SHP77 (cell line): ENCODE measurements at places on chromosomes 11 and 22.

DNA sequence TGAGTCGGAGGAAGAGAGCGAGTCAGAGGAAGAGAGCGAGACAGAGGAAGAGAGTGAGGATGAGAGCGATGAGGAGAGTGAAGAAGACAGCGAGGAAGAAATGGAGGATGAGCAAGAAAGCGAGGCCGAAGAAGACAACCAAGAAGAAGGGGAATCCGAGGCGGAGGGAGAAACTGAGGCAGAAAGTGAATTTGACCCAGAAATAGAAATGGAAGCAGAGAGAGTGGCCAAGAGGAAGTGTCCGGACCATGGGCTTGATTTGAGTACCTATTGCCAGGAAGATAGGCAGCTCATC, 780 bp downstream of the TRIM44 start:
- DNase-seq: no peak

- DNase-seq: no peak
Measured at GRCh38 chr11:62843466-62843865, 4.1 kb upstream of the WDR74 start.

- DNase-seq: no peak
Measured at GRCh38 chr11:102749101-102749722, 24.5 kb upstream of the MMP8 start.

- no peak for DNase-seq
Measured at GRCh38 chr11:122399375-122399774, 256.1 kb upstream of the UBASH3B start.

GRCh38 chr11:96318850-96319249, 24.1 kb downstream of the MAML2 start:
- DNase-seq: no peak

GRCh38 chr11:104765401-104766095, 132.7 kb downstream of the CASP12 start:
- no peak for DNase-seq

GRCh38 chr11:123924027-123924426, 15.4 kb upstream of the OR4D5 start:
- no peak for DNase-seq

DNA sequence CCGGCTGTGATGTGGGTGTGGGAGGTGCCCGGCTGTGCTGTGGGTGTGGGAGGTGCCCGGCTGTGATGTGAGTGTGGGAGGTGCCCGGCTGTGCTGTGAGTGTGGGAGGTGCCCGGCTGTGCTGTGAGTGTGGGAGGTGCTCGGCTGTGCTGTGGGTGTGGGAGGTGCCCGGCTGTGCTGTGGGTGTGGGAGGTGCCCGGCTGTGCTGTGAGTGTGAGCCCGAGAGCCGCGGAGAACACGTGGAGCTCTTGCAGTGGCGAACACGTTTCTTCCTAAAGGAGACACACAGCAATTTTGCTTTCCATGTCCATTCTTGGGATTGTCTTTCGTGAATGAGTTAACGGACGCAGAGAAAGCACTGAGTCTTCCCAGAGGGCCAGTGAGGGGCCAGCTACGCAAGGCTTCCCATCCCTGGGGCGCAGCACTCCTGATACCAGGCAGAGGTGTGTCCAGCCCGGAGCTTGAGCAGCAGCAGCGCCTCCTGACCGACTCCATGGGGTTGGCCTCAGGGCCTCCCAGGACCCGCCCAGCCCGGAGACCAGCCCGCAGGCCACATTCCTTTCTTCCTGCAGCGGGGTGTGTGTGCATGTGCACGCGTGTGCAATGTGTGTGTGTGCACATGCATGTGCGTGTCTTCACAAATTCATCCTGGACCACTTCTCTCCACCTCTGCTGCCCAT, 245.0 kb upstream of the B3GAT1 start:
- DNase-seq: no peak

DNA sequence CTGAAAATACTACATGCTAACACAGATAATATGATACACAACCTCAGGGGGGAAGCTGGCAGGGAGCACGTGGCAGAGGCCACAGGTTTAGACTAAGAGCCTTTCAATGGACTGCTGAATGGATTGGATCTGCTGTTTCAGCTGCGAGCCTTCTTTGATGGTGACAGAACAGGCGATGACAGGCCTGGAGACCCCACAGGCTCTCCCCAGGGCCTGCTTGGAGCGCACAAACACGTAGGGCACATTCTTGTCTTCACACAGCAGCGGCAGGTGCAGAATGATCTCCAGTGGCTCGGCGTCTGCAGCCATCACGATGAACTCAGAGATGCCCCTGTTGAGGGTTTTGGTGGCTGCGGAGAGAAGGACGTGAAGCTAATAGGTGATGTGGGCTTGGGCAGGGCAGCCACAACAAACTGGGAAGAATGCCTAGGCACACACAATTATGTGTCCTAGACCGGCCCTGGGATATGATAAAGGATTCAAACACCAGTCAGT, 13.8 kb downstream of the SNU13 start:
- DNase-seq: no peak

DNA sequence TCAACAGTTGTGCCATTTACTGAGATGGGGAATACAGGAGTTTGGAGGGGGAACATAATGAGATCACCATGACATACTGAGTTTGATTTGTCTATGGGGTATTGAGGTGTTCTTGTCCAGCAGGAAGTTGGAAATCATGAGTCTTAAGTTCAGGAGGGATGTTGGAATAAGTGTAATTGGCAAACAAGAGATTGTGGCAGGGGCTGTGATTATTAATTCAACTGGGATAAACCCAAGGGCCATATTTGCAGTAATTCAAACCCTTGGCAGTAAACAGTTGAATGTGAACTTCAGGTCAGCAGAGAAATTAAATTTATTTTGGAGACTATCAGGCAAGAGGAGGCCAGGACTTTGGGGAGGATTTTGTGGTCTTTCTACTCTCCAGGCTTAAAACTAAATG, 33.4 kb downstream of the ADM start:
- DNase-seq: no peak

DNA sequence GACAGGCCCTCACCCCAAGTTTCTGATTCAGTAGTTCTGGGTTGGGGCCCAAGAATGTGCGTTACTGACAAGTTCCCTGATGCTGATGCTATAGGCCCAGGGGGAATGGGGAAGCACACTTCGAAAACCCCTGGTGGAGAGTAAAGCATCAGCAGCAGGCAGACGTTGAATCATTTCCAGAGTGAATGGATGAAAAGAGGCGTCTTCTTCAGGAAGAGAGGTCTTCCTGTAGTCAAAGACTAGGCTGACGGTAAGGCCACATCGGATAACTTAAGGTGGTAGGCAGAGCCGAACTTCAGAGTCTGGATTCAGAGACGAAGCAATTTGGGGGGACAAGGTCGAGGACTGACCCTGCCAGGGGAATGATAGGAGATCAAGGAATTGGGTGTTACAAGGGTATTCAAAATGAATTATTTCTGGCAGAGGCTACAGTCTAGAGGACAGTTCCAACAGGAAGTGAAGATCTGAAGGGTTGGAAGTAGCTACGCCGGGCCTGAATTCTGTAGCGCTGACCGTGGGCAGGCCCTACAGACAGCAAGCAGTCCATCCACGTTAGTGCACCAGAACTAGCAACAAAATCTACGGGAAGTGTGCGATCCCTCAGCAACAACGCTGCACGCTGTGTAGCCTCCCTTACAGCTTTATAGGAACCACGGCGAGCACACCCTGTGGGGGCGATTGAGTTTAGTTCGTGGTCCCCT, 862 bp upstream of the CENATAC start:
- DNase-seq: peak; percentile 17
